ENCODE measurements at places on chromosomes 4 and X.
A peak's percentile ranks its signal among the peaks of the same experiment; 100 is the strongest.

DNA sequence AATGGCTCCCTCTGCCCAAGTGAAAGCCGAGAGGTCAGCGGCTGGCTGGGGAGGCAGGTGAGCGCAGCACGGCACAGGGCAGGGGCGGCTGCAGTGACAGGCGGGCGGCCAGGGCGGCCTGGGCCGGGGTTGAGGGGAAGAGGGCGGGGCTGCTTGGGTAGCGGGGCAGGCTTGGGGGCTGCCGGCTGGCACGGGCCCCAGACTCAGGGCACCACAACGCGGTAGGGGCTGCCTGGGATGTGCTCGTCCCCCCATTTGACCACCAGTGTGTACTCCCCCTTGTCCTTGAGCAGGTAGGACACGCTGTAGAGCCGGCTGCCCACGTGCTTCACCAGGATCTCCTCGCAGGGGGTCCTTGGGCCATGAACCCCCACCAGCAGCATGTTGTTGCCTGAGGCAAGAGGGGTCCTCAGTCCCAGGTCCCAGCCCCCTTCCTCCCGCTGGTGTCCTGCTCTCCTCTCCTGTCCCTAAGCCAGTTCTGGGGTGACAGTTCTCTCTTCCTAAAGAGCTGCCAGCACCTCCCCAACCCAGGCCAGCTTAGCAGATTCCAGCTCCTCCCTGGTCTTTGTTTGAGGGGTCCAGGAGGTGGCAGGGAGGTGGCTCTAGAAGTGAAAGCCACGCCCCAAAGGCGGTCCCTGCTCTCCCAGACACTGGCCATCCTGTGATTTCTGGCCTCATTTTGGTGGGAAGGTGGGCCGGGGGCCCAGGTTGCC is 25.6 kb downstream of the FLNA start:
- no peak for DNase-seq

GRCh38 chrX:631802-632365 is 1.3 kb downstream of the SHOX start:
- no peak for DNase-seq

DNA sequence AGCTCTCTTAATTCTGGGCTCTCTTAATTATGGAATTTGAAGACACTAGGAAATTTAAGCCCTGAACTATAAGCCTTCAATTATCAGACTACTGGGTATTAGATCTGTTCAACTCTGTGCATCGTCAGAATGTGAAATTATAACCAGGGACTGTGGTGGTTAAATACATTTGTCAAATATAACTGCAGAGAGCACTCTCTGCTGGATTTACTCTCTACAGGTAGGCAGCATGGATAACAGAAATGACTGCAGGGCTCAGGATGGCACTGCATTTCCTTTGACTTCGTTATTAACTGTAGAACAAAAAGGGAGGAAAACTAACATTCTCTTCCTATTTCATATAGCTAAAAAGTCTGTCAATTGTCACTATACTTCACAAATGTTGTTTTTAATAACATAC is 310.1 kb upstream of the RASGEF1B start:
- DNase-seq, result no peak

DNA sequence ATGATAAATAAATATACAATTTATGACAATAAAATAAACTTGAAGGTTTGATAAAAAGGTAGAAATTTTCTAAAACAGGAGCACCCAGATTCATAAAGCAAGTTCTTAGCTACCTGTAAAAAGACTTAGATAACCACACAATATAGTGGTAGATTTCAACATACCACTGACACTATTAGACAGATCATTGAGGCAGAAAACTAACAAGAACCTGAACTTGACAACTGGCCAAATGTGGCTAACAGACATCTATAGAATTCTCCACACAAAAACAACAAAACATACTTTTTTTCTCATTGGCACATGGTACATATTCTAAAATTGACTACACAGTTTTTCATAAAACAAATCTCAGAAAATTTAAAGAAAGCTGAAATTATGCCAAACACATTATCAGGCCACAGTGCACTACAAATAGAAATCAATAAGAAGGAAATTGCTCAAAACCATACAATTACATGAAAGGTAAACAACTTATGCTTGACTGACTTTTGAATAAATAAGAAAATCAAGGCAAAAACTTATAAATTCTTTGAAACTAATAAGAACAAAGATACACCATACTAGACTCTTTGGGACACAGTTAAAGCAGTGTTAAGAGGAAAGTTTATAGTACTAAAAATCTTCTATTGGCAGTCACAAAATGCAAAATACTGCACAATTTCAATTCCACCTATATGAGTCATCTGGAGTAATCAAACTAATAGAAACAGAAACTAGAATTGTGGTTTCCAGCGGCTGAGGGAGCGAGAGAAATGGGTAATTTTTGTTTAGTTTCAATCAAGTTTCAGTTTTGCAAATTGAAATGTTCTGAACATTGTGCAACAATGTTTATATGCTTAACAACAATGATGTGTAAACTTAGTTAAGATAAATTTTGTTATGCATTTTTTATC is 925.6 kb downstream of the SH3BGRL start:
- DNase-seq, result no peak

GRCh38 chrX:18733287-18733686 is 25.8 kb downstream of the PPEF1 start:
- DNase-seq, result no peak

GRCh38 chr4:125832161-125832560 is 517.4 kb downstream of the FAT4 start:
- no peak for DNase-seq

GRCh38 chrX:79366873-79367749 is at the start of gene ITM2A:
TSS of gene ITM2A (minus strand) at chrX:79367334. CDS start at chrX:79367215, 119 bp downstream.
- peak; percentile 28 for DNase-seq

DNA sequence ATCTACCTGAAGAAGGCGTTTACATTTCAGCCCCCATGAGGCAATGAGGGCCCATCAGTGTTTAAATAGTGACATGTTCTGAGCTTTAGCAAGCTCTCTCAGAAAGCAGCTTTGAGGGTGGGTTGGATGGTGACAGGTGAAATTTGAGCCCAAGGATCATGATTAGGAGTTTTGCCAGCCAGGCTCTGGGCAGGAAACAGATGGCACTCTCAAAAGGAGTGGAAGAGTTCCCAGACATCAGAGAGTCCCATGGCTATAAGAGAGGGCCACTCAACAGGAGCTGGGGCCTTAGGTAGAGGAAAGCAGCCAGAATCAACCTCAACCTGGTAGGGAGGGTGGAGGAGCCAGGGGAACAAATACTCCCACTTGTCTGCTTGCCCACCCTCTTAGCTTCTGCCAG is 499.8 kb downstream of the MID1IP1 start:
- DNase-seq, result no peak

- no peak for DNase-seq
These were observed 1399.8 kb upstream of the PABPC4L start for GRCh38 chr4:135601351-135601750.

DNA sequence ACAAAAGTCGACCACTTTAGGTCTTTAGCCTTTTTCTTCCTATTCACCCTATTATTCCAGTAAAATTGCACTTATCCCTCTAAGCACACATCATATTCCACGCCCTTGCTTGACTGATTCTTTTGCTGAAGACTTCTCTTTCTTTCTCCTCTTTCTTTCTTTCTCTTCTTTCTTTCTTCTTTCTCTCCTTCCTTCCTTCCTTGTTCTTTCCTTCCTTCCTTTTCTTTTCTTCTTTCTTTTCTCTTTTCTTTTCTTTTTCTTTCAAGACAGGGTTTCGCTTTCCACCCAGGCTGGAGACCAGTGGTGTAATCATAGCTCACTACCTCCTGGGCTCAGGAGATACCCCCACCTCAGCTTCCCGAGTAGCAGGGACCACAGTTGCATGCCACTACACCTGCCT is 61.9 kb downstream of the RASGEF1B start:
- DNase-seq, result no peak

DNA sequence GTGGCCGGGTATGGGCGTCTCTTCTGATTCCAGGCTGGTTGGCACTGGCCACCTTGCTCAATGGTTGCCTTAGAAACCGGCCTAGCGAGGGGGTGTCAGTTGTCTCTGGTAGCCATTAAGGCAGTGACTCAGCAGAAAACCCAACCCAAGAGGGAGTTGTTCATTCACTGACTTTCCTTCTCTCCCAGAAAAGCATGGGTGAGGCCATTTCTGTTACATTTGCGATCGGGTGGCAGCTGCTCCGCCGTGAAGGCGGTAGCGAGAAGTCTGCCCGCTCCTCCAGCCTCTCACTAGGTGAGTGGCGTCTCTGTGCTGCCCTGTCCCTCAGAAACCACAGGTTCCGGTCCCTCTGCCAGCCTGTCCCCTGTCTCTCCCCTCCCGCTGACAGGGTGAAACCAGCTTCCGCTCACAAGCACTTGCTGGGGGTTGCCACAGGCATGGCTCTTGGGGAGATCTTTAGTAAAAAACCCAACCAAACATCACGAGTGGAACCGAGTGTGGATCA is 17.4 kb downstream of the IRAK1 start:
- no peak for DNase-seq

DNA sequence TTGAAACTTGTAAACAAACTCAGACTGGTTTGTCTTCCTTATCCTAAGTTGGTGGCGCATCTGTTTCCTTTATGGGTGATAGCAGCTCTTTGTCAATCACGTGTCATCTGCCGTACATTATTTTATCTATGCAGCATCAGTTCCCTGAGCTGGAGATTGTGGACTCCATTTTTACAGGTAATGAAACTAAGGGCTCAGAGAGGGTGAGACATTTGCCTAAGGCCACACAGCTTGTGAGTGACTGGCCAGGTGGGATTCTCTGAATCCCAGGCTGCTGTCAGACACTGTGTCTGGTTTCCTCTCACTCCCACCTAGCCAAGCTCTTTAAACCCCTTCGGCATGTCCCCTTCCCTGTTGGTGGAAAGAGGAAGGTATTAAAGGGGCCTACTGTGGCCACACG is 41.7 kb upstream of the CLCN4 start:
- DNase-seq, result no peak

GRCh38 chr4:93842601-93843252 is 14.2 kb downstream of the ATOH1 start:
- DNase-seq, result no peak

DNA sequence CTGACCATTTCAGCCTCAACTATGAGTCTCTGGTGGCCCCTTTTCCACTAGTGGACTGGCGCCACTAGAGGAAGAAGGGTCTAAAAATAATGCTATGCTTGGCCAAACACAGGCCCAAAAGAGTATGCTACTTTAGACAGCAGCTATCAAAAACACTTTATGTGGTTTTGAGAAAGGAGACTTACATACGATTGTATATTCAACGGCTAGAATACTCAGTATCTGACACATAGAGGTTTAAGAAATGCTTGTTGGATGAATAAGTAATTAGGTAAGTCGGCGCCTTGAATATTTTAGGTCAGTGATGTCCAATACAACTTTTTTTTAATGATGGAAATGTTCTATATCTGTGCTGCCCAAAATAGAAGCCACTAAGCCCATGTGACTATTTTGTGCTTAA is 25.7 kb upstream of the TMPRSS11A start:
- no peak for DNase-seq

DNA sequence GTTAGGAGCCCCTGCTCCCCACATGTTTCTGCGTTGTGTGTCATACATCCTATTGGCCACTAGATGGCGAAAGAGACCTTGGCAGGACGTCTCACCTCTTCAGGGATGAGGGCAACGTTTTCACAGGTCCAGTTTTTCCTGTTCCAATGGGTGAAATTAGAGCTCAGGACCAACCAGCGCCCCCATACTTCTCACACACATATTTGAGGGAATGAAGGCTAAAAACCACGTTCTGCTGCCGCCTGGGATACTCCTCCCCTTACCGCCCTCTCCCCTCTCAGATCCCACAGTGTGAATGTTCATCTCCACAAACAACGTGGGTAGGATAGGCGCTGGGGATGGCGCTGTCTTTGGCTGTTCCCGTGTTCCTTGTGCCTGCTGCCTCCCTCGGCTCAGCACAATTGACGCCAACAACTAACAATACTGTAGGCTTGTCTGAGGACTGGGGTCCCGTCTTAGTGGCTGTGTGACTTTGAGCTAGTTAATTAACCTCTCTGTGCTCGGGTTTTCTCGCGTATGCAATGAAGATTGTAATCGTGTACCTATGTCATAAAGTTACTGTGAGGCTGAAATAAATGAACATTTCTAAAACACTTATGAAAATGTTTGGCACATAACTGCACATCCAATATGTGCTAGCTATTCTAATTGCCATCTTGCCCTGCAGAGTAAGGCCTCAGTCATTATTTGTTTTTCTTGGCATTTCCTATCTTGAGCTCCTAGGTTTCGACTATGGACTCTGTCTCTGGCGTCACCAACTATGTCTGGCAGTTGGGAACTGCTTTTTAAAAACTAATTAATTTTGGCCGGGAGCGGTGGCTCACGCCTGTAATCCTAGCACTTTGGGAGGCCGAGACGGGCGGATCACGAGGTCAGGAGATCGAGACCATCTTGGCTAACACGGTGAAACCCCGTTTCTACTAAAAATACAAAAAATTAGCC is 181.3 kb upstream of the STK26 start:
- DNase-seq, result no peak

GRCh38 chrX:29634516-29634915 is 580.8 kb upstream of the MAGEB2 start:
- DNase-seq, result no peak

- DNase-seq, result no peak
These were observed 12.7 kb upstream of the CD38 start for GRCh38 chr4:15765391-15765790.

- DNase-seq, result no peak
These were observed 218.5 kb upstream of the FGF13 start for GRCh38 chrX:138929926-138930582.

GRCh38 chr4:54571293-54572151 is 86.2 kb upstream of the KIT start:
- DNase-seq, result no peak

- DNase-seq, result no peak
These were observed 30.0 kb downstream of the FAM9C start for GRCh38 chrX:13014111-13015096.

GRCh38 chr4:107006218-107006617 is 29.9 kb downstream of the DKK2 start:
- no peak for DNase-seq

GRCh38 chr4:85701861-85702321 is 226.9 kb downstream of the ARHGAP24 start:
- no peak for DNase-seq

DNA sequence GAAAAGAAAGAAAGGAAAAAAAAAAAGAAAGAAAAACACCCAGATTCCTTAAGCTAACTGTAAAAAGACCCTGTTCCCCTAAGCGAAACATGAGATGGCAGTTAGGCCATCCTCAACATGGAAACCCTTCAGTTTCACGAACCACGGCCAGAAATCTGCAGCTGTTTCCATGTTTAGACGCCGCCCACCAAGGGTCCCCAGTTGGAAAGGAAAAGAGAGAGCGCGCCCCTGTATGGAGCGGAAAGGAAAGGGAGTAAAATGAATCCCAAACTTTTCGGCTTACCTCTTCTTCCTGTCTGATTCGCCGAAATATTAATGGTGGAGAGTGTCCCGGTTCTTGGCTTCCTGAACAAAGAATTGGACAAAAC is 38.3 kb downstream of the MGARP start:
- no peak for DNase-seq

- DNase-seq, result no peak
These were observed 44.6 kb downstream of the ARHGEF9 start for GRCh38 chrX:63740382-63740781.

DNA sequence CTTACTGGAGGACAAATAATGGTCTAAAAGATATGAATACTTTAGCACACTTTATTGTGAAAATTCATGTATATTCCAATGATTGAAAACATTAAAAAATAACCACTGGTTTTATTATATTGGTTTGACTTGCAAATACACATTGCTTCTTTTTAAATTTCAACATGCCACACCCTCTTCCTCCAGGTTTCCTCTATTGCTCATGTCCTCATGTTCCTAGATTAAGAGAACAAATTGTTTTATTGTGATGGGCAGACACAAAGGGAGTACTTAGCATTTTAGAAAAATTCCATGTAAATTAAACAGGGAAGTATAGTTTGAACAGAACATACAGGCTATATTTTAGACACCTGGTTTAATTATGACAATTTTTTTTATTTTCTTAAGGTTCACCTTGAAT is 230.6 kb upstream of the GPRIN3 start:
- DNase-seq, result no peak

- DNase-seq, result no peak
These were observed 79.5 kb downstream of the RBM47 start for GRCh38 chr4:40550196-40550595.
